ENCODE measurements at places on chromosomes 16 and 17. TPM values are rescaled to one million over a fixed set of nuclear protein-coding genes. Genes with fewer than 3 reads are reported as not detected.

The RAP1GAP2 gene
- polyA plus RNA-seq: 10.4 TPM

The GRAPL gene
- not detected for polyA plus RNA-seq

The OMG gene
- 5.9 TPM for polyA plus RNA-seq

The TP53TG3C gene
- not detected for polyA plus RNA-seq

The ABCA8 gene
- 1.5 TPM for polyA plus RNA-seq

- H3K27ac ChIP-seq: no peak overlapping the region
- no peaks in the 10 kb centered on the region for H3K4me1 ChIP-seq
- H3K4me3 ChIP-seq: no peak overlapping the region
- no peak for DNase-seq
- H3K36me3 ChIP-seq: no peaks in the 10 kb centered on the region
These were observed 76.9 kb downstream of the ARHGAP44 start for GRCh38 chr17:12866244-12866643.

DNA sequence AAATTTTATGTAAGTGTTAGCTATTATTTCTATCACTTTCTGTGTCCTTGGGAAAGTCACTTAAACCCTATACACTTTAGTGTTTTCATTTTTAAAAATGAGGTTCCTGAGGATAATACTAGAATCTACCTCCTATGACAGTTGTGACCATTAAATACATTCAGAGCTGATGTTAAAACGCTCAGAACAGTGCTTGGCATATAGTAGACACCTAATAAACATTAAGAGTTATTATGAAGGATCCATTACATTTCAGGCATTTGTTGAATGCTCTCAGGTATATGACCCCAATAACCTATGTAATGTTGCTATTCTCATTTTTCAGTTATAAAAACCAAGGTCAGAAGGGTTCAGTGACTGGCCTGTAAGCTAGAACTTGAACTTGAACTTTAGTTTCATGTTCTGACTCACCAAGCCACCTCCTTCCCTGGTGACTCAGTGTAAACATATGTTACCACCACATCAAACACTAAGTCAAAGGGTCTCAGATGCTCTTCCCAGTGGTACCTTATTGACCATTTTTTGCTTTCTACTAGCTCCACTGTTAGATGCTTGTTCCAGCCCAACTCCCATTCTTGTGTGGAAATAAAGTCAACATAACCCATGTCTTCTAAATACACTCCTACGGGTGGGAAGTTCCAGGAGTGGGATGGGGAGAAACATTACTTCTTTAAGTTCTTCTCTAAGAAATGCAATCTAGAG lies 47.6 kb downstream of the HSD17B2 start:
- no peaks in the 10 kb centered on the region for H3K27me3 ChIP-seq
- peaks cover 2% of the 10 kb centered on the region for H3K36me3 ChIP-seq
- peak; percentile 75 for DNase-seq
- peak overlapping the region; percentile 30 for H3K27ac ChIP-seq
- peaks cover 9% of the 10 kb centered on the region for H3K4me1 ChIP-seq

- DNase-seq: peak; percentile 36
- no peaks in the 10 kb centered on the region for H3K27me3 ChIP-seq
- peak overlapping the region; percentile 78 for H3K4me3 ChIP-seq
- H3K36me3 ChIP-seq: peaks cover 10% of the 10 kb centered on the region
These were observed 1.3 kb downstream of the APPBP2 start for GRCh38 chr17:60524463-60525327.

- no peaks in the 10 kb centered on the region for H3K36me3 ChIP-seq
These were observed 40.7 kb downstream of the ACTG1 start for GRCh38 chr17:81471818-81472456.

GRCh38 chr17:34547453-34548063 lies 31.8 kb upstream of the TMEM132E start:
- H3K36me3 ChIP-seq: no peaks in the 10 kb centered on the region
- H3K27ac ChIP-seq: no peak overlapping the region
- no peaks in the 10 kb centered on the region for H3K4me1 ChIP-seq
- no peak overlapping the region for H3K4me3 ChIP-seq

DNA sequence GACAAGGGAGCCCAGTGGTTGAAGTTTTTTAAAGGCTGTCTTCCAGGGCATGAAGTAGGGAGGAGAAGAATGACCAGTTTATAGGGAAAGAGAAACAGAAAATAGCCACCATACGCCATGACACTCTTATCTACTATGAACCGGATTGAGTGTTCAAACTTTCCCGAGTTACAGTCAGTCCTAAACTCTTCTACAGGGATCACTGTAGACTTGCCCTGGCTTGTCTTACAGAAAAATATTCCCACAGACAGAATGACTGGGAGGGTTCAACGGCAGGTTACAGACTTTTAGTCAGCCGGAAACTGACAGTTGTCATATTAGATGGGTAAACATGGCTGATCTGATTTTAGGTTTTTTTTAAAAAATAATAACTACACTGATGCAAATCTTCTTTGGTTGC lies 662.5 kb upstream of the SOX9 start:
- H3K4me3 ChIP-seq: no peak overlapping the region
- no peaks in the 10 kb centered on the region for H3K36me3 ChIP-seq
- H3K27ac ChIP-seq: no peak overlapping the region
- no peak for DNase-seq
- H3K4me1 ChIP-seq: no peaks in the 10 kb centered on the region
- no peaks in the 10 kb centered on the region for H3K27me3 ChIP-seq

DNA sequence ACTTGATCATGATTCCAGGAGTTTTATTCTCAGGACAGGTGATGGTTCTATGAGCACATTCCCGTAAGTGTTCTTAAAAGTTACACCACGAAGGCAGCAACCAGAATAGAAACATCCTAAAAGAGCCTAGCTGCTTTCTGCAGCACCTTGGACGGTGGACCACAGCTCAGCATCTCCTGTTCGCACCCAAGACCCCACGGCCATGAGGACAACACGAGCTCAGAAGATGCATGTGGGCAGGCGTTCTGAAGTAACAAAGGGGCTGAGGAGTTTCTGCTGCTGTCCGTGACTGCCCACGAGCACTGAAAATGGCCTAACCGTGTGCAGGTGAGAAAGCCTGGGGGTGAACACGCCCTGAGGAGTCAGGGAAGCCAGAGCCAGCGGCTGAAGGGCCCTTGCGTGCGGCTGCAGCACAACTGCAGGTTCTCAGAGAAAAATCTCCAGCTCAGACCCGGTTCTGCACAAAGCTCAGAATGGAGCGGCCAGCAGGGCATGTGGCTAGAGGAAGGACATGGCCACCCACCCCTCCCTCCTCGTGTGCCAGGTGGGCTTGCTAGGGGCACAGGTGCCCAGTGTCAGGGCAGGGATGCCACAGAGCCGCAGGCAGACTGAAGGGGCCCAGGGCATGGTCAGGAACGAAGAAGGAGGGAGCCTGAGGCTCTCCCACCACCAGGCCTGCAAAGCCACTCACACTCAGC lies 10.8 kb upstream of the C16orf95 start:
- no peak overlapping the region for H3K4me3 ChIP-seq
- DNase-seq: no peak
- H3K27me3 ChIP-seq: no peaks in the 10 kb centered on the region
- no peaks in the 10 kb centered on the region for H3K4me1 ChIP-seq
- no peak overlapping the region for H3K27ac ChIP-seq

- peak within 1 kb of the TSS; percentile 32 for H3K4me3 ChIP-seq
- H3K36me3 ChIP-seq: no peaks in the 10 kb centered on the region
- no peaks in the 10 kb centered on the region for H3K4me1 ChIP-seq
- H3K27me3 ChIP-seq: peaks cover 62% of the 10 kb centered on the region
- no peak within 1 kb of the TSS for H3K27ac ChIP-seq
These were observed at the start of gene FBXL16 for GRCh38 chr16:705431-706188. TSS of gene FBXL16 (minus strand) at chr16:705801. CDS start at chr16:697405, 8,396 bp downstream.

GRCh38 chr16:79559532-79559931 lies 41.0 kb downstream of the MAF start:
- H3K27me3 ChIP-seq: no peaks in the 10 kb centered on the region
- H3K27ac ChIP-seq: no peak overlapping the region
- no peak overlapping the region for H3K4me3 ChIP-seq
- DNase-seq: no peak
- H3K4me1 ChIP-seq: no peaks in the 10 kb centered on the region

DNA sequence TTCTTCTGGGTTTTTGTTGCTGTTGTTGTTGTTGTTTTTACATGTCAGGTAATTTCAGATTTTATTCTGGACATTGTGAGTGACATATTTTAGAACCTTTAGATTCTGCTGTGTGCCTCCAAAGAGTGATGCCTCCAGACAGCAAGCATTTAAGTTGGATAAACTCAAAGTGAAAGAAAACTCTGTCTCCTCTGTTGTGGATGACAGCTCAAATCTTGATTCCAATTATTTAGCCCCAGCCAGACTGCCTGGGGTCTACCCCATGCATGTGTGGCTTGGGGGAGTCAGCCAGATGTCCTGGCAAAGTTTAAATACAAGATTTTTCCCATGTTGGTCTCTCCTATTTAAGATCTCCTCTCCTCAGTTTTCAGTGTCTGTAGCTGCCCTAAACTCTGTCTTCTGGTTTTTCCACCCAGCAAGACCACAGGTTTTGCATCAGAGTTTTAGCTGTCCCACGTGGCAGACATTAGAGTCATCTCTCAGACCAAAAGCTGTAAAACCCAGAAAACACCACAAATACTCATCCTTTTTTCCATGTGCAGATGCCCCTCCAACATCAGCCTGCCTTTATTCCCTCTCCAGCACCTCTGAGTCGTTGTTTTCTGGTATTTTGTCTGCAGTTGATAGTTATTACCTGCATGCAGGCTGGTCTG lies 19.4 kb upstream of the ZNF469 start:
- H3K27me3 ChIP-seq: no peaks in the 10 kb centered on the region
- no peak overlapping the region for H3K27ac ChIP-seq
- no peaks in the 10 kb centered on the region for H3K4me1 ChIP-seq

GRCh38 chr17:80742091-80742490 lies 197.5 kb downstream of the RPTOR start:
- no peaks in the 10 kb centered on the region for H3K4me1 ChIP-seq
- no peaks in the 10 kb centered on the region for H3K27me3 ChIP-seq
- no peak overlapping the region for H3K27ac ChIP-seq
- H3K4me3 ChIP-seq: no peak overlapping the region
- H3K36me3 ChIP-seq: peaks cover 4% of the 10 kb centered on the region
- DNase-seq: no peak

- peaks cover 4% of the 10 kb centered on the region for H3K4me1 ChIP-seq
- H3K27me3 ChIP-seq: no peaks in the 10 kb centered on the region
- DNase-seq: no peak
- peaks cover 45% of the 10 kb centered on the region for H3K36me3 ChIP-seq
- H3K4me3 ChIP-seq: no peak overlapping the region
These were observed 26.7 kb upstream of the ERN1 start for GRCh38 chr17:64156670-64157069.

- no peak overlapping the region for H3K27ac ChIP-seq
- DNase-seq: peak; percentile 72
- H3K4me3 ChIP-seq: no peak overlapping the region
- peaks cover 35% of the 10 kb centered on the region for H3K4me1 ChIP-seq
These were observed 631 bp downstream of the KREMEN2 start for GRCh38 chr16:2964475-2965336.

- H3K27ac ChIP-seq: no peak overlapping the region
- no peak overlapping the region for H3K4me3 ChIP-seq
- H3K4me1 ChIP-seq: no peaks in the 10 kb centered on the region
These were observed 196.3 kb downstream of the KATNIP start for GRCh38 chr16:27746076-27746855.

DNA sequence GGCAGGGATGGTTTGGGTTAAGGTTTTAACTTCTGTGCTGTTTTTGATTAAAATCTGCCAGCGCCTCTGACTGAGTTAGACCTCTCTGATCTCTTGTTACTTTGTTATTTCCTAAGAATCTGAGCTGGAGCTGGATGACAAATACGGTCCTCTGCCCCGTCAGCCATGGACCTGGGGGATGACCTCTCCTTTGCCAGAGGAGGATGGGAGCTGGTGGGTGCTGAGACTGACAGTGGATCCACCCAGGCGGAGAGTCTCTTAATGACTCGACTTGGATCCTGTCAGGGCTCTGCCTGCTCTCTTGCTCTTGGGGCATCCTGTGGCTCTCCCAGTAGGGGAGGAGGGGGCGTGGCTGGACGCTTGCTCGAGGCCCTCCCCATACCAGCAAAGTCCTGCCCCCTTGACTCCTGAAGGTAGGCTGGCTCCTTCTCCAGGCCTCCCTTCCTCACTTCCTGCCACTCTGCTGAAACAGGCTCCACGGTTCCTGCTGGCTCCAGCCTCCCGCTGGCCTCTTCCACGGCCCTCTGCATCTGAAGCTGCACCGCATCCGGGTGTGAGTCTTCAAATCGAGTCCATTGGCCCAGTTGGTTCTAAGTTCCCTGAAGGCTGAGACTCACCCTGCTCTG lies 24.8 kb upstream of the MAP3K14 start:
- peaks cover 8% of the 10 kb centered on the region for H3K4me1 ChIP-seq
- no peaks in the 10 kb centered on the region for H3K27me3 ChIP-seq
- no peak for DNase-seq

- DNase-seq: no peak
- H3K27ac ChIP-seq: no peak overlapping the region
- no peak overlapping the region for H3K4me3 ChIP-seq
- no peaks in the 10 kb centered on the region for H3K4me1 ChIP-seq
These were observed 9.2 kb upstream of the P2RX5 start for GRCh38 chr17:3704931-3705717.

DNA sequence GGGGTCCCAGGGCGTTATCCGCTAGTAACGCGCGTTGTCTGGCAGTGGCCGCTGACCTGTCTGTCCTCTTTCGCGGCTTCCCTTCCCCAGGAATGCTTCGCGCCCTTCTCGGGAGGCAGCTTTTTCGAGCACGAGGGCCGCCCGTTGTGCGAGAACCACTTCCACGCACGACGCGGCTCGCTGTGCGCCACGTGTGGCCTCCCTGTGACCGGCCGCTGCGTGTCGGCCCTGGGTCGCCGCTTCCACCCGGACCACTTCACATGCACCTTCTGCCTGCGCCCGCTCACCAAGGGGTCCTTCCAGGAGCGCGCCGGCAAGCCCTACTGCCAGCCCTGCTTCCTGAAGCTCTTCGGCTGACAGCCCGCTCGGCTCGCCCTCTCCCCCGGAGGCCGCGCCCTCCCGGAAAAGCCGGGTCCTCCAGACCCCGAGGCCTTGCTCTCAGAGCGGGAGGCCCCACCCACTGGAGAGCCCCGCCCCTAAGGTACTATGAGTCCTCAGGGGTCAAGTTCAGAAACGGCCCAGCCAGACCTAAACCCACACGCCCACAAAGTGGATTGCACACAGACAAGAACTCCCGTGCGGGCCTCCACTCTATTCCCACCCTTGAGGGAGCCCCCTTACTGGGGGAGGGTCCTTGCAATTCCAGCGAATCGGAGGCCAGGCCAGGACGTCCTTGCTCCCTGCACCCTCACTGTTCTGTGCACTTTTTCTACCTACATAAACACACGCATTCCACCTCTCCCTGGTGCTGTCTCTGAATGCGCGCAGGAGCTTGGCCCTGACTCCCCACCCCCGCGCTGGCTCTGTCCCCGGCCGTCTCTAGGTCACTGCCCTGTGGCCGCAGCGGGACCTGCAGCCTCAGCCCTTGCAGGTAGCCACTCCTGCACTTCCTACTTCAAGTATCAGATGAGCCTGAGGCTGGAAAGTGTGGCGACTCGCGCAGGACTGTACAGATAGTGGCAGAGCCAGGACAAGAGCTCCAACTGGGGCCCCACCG lies 5.4 kb upstream of the SLC5A2 start:
- H3K27me3 ChIP-seq: no peaks in the 10 kb centered on the region
- DNase-seq: peak; percentile 87
- H3K4me1 ChIP-seq: peaks cover 12% of the 10 kb centered on the region
- peaks cover 12% of the 10 kb centered on the region for H3K36me3 ChIP-seq
- H3K27ac ChIP-seq: peak overlapping the region; percentile 98

- DNase-seq: no peak
- H3K4me3 ChIP-seq: no peak overlapping the region
- H3K27ac ChIP-seq: no peak overlapping the region
These were observed 79.4 kb downstream of the ABR start for GRCh38 chr17:1100382-1100781.

- H3K27me3 ChIP-seq: no peaks in the 10 kb centered on the region
- H3K27ac ChIP-seq: no peak overlapping the region
- H3K4me3 ChIP-seq: no peak overlapping the region
These were observed 182.3 kb downstream of the SHISA9 start for GRCh38 chr16:13083681-13084080.

GRCh38 chr17:7001318-7001961 lies 5.6 kb downstream of the ALOX12 start:
- DNase-seq: no peak
- no peaks in the 10 kb centered on the region for H3K27me3 ChIP-seq
